ENCODE measurements at places on chromosomes 3 and 15. TPM values are rescaled to one million over a fixed set of nuclear protein-coding genes. Genes with fewer than 3 reads are reported as not detected.
A peak's percentile ranks its signal among the peaks of the same experiment; 100 is the strongest.

GRCh38 chr15:69080295-69081248, 66.1 kb downstream of the NOX5 start:
- DNase-seq: no peak

GRCh38 chr3:194137008-194137505, 1.1 kb downstream of the HES1 start:
- peak; percentile 75 for DNase-seq

GRCh38 chr3:157247391-157247790, 87.4 kb upstream of the CCNL1 start:
- no peak for DNase-seq

DNA sequence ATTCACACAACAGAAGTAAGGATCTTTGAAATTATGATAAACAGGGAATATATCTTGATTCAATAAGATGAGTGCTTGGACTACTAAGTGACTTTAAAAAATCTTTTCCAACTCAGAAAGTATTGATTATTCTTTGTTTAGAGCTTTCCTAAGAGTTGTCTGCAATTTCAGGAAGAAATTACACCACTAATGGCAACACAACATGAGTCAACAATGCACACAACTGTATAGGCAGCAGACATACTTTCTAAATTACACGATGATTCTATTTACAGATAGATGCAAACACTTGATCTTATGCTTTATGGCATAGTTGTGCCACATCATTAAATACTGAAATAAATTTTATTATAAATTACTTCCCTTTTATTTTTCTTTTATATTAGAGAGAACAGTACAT, 4.4 kb downstream of the NAA50 start:
- DNase-seq: no peak

GRCh38 chr3:181969925-181970324, 258.2 kb downstream of the SOX2 start:
- DNase-seq: no peak

Gene CDCP1
- 0.38 TPM for total RNA-seq

GRCh38 chr3:152443212-152444023, 174.7 kb downstream of the MBNL1 start:
- DNase-seq: no peak

Gene FRMD5
- total RNA-seq: 44.0 TPM

Gene NKIRAS1
- 21.2 TPM for total RNA-seq

DNA sequence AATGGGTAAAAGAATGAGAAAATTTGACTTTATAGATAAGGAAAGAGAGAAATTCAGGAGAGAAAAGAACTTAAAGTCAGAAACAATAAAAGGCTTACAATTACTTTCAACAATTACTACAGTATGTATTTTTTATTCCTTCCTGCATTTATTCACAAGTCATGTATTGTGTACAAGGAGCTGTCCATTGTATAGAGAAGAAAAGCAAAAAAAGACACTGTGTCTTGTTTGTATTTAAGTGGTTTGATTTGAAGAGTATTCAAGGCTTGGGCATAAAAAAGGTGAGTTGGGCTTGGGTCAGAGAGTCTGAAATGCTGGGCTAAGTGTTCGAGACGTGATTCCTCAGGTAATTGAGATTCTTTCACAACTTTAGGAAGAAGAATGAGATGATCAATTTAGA, 394.2 kb upstream of the ROBO2 start:
- no peak for DNase-seq

Gene FBXW12
- not detected for total RNA-seq

Gene SPTBN5
- total RNA-seq: 3.4 TPM

- no peak for DNase-seq
These were observed 37.7 kb upstream of the GK5 start for GRCh38 chr3:142263112-142263511.

GRCh38 chr3:33273628-33274027, 3.6 kb upstream of the FBXL2 start:
- DNase-seq: no peak

DNA sequence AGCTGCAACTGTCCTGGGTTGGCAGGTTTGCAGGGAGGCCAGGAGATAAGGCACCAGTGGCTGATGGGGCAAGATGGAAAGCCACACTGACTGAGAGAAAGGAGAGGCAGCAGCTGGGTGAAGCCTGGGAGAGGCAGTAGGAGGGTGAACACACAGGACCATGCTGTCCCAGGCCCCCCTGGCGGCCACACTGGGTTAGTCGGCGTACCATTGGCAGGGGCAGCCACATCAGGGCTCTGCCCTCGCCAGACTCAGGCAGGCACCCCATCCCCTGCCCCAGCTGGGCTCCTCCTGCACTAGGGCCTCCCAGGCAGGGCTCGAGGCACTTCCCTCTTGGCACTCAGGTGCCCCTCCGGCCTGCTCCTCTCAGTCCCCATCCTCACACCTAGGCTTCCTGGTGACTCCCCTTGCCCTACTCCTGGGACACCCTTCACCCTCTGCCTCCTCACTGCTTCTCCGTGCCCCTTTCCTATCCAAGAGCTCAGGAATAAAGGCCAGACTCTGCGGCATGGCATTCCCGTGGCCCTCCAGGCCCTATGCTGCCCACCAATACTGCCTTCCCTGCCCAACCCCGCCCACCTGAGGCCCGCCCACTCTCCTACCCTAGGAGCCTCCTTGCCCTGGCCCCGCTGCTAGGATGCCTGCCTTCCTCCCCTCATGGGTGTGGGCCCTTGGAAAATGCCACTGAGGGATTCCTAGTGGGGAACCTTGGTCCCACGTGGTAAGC, 28.7 kb upstream of the DUSP7 start:
- peak; percentile 25 for DNase-seq

Gene SPTSSB
- not detected for total RNA-seq

Gene TM6SF1
- total RNA-seq: 6.8 TPM

DNA sequence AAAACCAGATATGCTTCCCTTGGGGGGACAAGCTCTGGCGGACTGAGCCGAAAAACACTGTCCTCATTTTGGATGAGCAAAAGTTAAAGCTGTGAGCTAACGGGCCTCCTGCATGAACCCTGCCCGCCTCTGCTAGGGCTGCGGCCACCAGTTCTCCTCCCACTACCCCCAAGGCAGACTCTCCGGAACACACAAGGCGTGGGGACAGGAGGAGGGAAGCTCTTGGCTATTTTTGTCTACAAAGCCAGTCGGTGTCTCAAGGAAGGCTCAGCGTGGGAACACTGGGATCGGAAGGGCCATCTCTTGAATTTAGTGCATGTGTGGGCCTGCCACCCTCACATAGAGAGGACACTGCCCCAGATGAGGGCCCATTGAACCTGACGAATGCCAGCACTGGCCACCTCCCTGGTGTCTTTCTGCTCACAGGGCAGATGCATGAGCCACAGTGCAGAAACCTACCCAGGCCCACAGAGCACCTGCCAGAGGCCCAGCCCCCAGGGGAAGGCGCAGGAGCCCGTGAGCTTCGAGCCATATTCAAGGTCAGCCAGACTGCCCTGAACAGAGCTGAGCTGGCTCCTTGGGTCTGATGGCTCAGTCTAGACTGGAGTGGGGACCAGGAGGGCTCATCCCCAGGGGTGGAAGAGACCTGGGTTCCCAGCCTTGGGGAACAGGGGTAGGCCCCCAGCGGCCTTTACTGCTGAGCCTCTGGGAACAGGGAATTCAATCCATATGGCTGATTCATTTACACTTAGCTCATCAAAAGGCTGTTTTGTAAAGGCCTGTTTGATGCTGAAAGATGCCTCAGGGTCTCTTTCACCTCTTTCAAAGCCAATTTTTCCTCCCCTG, 38.3 kb downstream of the HCN4 start:
- no peak for DNase-seq

Gene NGRN
- 122 TPM for total RNA-seq

DNA sequence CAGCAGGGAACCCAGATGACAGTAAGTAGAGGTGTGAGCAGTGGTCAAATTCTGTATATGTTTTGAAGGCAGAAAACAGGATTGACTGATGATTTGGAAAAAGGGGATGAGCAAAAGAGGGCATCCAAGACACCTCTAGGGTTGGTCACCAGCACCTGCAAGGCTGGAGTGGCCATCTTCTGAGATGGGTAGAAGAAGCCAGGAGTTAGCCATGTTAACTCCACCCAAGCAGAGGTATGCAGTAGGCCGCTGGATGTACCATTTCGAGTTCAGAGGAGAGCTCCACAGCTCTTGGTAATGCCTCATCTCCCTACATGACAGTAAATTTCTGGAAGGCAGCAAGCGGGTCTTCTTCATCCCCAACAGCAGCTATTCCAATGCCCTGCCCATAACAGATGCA, 7.0 kb downstream of the RFTN1 start:
- no peak for DNase-seq

- no peak for DNase-seq
These were observed 15.5 kb downstream of the MAPKAPK3 start for GRCh38 chr3:50632450-50632849.

DNA sequence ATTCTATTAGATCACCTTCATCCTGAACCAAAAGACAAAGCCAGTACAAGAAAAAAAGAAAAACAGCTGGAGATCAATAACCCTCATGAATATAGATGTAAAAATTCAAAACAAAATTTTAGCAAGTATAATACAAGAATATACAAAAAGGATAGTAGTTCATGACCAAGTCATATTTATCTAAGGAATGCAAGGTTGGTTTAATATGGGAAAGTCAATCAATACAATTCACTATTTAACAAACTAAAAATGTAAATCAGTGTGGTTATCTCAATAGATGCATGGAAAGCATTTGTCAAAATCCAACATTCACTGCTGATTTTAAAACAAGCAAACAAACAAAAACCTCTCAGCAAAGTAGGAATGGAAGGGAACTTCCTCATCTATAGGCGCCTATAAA, 11.0 kb upstream of the GPR27 start:
- DNase-seq: no peak

DNA sequence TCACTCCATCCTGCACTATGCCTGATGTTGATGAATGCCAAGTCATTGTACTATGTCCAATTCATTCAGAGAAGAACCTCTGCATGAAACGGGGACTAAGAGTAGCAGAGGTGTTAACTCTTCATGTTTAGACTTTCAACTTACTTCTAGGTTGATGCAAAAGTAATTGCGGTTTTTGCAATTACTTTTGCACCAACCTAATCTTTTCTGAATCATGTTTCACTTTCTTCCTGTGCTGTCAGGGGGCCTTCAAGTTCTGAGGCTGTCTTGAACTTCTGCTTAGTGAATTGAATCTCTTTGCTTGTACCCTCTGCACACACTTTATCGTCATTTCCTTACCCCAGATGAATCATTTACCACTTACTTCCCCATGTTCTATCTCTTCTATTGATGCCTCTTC, 636.2 kb downstream of the NAALADL2 start:
- DNase-seq: no peak

GRCh38 chr3:126294211-126294808, 62.9 kb downstream of the KLF15 start:
- no peak for DNase-seq

GRCh38 chr15:68559345-68560310, 19.2 kb upstream of the CORO2B start:
- peak; percentile 91 for DNase-seq

- DNase-seq: no peak
These were observed 9.0 kb upstream of the C3orf33 start for GRCh38 chr3:155815030-155815545.

- DNase-seq: no peak
These were observed 9.8 kb downstream of the PLA2G4E start for GRCh38 chr15:42011074-42011473.

Gene GPR171
- total RNA-seq: 0.24 TPM

DNA sequence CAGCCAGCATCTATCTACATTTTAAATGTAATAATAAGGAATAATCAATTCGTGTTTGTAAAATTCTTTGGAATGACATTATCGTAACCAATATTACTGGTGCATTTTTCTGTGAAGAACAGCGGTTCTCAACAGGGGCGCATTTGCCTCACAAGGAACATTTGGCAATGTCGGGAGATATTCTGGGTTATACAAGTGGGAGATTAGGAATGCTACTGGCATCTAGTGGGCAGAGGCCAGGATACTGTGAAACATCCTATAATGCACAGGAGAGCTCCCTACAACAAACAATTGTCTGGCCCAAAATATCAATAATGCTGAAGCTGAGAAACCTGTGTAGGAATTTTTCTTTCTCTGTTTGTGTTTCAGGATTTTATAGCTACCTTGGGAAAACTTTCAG, 25.0 kb downstream of the ACP3 start:
- no peak for DNase-seq

DNA sequence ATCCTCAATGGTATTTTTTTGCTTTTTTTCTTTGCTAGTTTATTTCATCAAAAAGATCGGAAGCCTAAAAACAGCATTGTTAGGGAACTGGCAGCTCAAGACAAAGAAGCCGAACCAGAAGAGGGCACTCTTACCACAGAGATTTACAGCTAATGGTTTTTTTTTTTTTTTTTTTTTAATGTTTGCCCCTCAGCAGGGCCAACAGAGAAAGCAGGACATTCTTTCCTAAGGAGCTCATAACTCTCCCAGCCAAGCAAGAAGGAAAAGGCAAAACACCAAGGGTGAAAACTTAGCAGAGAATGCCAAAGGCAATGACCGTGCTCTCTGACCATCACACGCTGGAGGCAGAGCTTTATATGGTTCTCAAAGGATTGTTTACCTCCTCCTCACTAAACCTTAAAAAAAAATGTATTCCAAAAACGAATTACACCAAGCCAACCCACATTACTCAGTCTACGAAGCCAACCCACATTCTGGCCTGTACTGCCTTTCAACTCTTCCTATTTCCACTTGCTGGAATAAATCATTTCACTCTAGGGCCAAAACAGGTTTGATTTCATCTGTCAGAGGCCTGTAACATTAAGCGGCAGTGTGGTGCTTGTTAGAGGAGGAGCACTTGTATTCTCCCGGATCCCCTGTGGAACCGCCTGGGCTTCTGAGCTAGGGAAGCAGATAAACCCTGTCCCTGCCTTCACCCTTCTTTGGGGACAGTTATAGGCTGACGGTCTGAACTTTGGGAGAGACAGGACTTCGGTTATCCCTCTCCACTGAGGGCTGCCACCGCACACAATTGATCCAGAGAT, 35.6 kb upstream of the GYG1 start:
- DNase-seq: no peak

DNA sequence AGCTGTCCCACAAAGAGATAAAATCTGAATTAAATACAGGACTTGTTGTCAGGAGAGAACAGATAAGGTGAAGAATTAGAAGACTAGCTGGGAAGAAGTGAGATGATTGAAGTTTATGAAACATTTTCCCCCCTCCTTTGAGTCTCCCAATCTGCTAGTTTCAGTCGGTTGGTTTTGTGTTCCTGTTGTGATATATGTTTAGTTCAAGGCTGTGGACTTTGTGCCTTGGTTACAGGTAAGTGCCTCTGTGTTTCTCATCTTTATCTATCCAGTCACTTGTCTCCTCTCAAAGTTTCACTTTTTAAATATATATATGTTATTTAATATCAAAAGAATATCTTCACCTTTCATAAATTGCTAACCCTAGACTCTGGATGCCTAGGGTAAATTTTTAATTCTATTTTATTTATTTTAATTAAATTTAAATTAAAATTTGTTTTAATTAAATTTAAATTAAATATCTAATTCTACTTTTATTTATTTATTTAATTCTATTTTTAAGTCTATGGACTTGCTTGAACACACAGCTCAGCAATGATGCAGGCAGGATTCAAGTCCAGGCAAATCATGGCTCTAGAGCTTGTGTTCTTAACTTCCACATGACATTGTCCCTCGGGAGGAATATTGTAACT, 190.0 kb downstream of the FHIT start:
- DNase-seq: no peak

Gene EOMES
- 0.08 TPM for total RNA-seq
